ENCODE measurements at places on chromosomes 13 and 19. TPM values are rescaled to one million over a fixed set of nuclear protein-coding genes. Genes with fewer than 3 reads are reported as not detected.

- no peak for DNase-seq
Observed at GRCh38 chr13:96020155-96020575, 33.0 kb downstream of the UGGT2 start.

DNA sequence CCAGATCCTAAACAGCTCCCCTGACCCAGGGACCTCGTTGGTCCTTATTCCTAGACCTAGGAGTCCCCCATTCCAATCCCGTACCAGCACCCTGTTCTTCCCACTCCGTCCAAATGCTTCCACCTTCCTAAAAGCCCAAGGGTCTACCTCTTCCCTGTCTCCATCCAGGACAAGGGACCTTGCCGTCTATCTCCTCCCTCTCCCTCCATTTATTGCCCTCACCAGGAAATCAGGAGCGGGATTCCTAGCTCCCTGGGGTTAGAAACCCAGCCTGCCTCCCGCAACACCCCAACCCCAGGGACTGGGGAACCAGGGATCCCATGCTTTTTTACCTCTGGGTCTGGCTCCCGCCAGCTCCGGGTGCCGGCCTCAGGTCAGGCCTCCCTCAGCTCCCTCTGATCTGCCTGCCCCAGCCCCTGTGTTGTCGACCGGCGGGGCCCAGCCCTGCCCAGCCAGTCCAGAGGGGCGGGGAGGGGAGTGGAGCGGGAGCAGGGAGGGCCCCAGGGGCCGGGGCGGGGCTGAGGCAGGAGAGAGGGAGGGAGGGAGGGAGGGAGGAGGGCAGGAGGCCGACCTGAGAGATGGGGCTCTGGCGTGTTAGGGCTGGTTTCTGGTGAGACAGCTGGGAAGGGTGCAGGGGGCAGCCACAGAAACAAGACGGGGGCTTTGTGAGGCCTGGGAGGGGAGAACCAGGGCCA is at the start of gene B3GNT8:
B3GNT8 (minus strand) TSS at position 423 of the 695 bp plus-strand sequence. CDS start 596 bp downstream, outside the sequence.
- peak; percentile 94 for DNase-seq

- DNase-seq: no peak
Observed at GRCh38 chr19:38742906-38743305, 1.4 kb downstream of the CAPN12 start.

- DNase-seq: no peak
Observed at GRCh38 chr13:44573790-44574465, 2.2 kb downstream of the TSC22D1 start.

DNA sequence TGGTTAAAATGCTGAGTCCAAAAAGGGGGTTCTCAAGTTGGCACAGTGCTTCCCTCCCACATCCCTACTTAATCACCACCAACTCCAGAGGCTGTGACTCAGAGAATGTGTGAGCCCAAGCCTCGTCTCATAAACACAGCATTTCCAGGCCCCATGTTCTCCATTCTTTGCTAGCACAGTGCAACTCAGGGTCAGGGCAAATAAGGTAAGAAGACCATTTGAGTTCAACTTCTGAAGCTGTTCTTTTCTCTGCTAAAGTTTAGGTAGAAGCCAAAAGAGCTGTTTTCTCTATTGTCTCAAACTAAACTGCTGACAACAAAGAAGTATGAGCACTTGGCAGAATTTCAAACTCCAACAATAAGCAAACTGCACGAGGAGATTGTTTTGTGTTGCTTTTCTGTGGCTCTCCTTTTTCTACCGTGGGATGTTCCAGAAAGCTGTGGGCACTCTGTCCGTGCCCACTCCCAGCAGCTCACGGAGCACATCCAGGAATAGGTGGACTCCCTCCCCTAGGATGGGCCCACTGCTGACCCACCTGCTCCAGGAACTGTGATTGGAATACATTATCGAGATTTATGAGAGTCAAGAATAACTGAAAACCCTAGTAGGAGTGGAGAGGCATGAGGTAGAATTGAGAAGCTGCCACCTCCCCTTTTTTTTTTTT is 494.3 kb downstream of the COG6 start:
- no peak for DNase-seq

GRCh38 chr19:33226550-33227241 is 1.0 kb upstream of the SLC7A10 start:
- peak; percentile 42 for DNase-seq

Gene C19orf44
- 8.4 TPM for total RNA-seq
